ENCODE measurements at places on chromosomes 12 and 14. TPM values are rescaled to one million over a fixed set of nuclear protein-coding genes. Genes with fewer than 3 reads are reported as not detected.

The VRTN gene
- not detected for total RNA-seq

The KRT71 gene
- not detected for total RNA-seq

The STRN3 gene
- total RNA-seq = 57.8 TPM

The IFNG-AS1 gene
- total RNA-seq = under 0.01 TPM

The TBK1 gene
- 18.1 TPM for total RNA-seq

The CLEC2D gene
- total RNA-seq = 4.0 TPM

The GTF2A1 gene
- total RNA-seq = 18.8 TPM

The CELA1 gene
- not detected for total RNA-seq

The COL2A1 gene
- 0.48 TPM for total RNA-seq

The ABCD2 gene
- not detected for total RNA-seq

The BEGAIN gene
- total RNA-seq = 3.8 TPM

The GYS2 gene
- total RNA-seq = not detected

The OR6C4 gene
- not detected for total RNA-seq

The KCNC2 gene
- total RNA-seq = not detected

The APOF gene
- total RNA-seq = not detected

The ABCC9 gene
- total RNA-seq = 0.64 TPM

The DEGS2 gene
- 1.4 TPM for total RNA-seq

The CCDC197 gene
- total RNA-seq = not detected

The GPR84 gene
- total RNA-seq = not detected

The CD163L1 gene
- total RNA-seq = 1.4 TPM

The TAS2R7 gene
- total RNA-seq = not detected

The RERGL gene
- total RNA-seq = not detected

The ZFHX2 gene
- under 0.01 TPM for total RNA-seq

The LTBR gene
- total RNA-seq = 121 TPM

The TCTN2 gene
- 3.1 TPM for total RNA-seq

The RARG gene
- total RNA-seq = 65.4 TPM

The CPNE6 gene
- total RNA-seq = not detected

The PSMC6 gene
- total RNA-seq = 88.5 TPM

The GRIN2B gene
- total RNA-seq = 0.24 TPM

The RFLNA gene
- total RNA-seq = 12.0 TPM

The CLEC9A gene
- total RNA-seq = not detected

The PLEKHG3 gene
- 56.1 TPM for total RNA-seq

The NUAK1 gene
- total RNA-seq = 12.8 TPM

The SLC17A8 gene
- total RNA-seq = not detected

The PTPRQ gene
- not detected for total RNA-seq

The CDCA3 gene
- total RNA-seq = 2.4 TPM

The GRIP1 gene
- 5.5 TPM for total RNA-seq

The EXOC3L4 gene
- 0.48 TPM for total RNA-seq

The MEG3 gene
- total RNA-seq = 5.1 TPM

The TIMM9 gene
- total RNA-seq = 24.6 TPM

The PPFIA2 gene
- 0.48 TPM for total RNA-seq

The NKX2-1 gene
- 0.48 TPM for total RNA-seq

The NTN4 gene
- 108 TPM for total RNA-seq

The PIANP gene
- not detected for total RNA-seq

The OR6C2 gene
- not detected for total RNA-seq

The RD3L gene
- not detected for total RNA-seq

The ACOT4 gene
- 0.48 TPM for total RNA-seq

The ZNF891 gene
- total RNA-seq = 0.43 TPM

The TAS2R42 gene
- total RNA-seq = not detected

The HCAR2 gene
- 6.5 TPM for total RNA-seq

The APOLD1 gene
- total RNA-seq = 3.8 TPM

The AP5M1 gene
- total RNA-seq = 15.2 TPM

The AKAP6 gene
- total RNA-seq = 2.7 TPM

The AQP5 gene
- total RNA-seq = not detected

The NPFF gene
- total RNA-seq = not detected

The BHLHE41 gene
- total RNA-seq = 0.72 TPM

The ZC2HC1C gene
- 0.24 TPM for total RNA-seq

Measured in tracheal epithelial cell (primary cell).